ENCODE measurements at places on chromosomes 13 and 19. TPM values are rescaled to one million over a fixed set of nuclear protein-coding genes. Genes with fewer than 3 reads are reported as not detected.
A peak's percentile ranks its signal among the peaks of the same experiment; 100 is the strongest.

DNA sequence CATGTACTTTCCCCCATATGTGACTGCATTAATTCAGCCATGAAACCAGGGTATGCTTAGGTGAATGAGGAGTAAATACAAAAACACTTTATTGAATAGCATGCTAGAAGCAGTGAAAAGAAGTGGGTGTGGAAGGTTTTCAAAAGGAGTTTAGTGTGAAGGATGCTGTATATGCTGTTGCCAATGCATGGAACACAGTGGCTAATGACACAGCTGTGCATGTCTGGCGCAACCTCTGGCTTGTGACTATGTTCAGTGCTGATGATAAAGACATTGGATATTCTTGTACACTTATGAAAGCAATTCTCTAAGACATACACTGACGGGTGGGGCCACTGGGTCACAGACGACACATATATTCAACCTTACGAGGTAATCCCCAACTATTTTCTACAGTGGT lies 55.2 kb downstream of the SOX21 start:
- DNase-seq: no peak

- no peak for DNase-seq
Measured at GRCh38 chr19:48735031-48735615, 5.3 kb downstream of the RASIP1 start.

GRCh38 chr13:28485551-28485950 lies 9.4 kb downstream of the FLT1 start:
- no peak for DNase-seq

DNA sequence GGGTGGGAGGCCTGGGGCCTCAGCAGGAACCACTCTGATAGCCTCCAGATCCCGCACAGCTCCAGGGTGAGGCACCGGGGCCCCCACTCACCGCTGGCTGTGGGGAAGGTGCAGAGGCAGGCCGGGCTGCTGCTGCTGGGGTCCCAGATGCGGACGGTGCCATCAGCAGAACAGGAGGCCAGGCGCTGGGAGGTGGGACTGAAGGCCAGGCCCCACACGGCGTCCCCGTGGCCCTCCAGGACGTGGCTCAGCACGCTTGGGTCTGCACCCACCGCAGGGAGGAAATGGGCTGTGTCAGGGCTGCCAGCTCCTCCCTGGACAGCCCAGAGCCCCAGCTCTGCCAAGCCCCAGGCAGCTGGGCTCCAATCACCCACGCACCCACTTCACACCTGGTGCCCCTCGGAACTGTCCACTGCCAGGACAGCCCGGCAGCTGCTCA lies 6.1 kb upstream of the PRKD2 start:
- DNase-seq: no peak

DNA sequence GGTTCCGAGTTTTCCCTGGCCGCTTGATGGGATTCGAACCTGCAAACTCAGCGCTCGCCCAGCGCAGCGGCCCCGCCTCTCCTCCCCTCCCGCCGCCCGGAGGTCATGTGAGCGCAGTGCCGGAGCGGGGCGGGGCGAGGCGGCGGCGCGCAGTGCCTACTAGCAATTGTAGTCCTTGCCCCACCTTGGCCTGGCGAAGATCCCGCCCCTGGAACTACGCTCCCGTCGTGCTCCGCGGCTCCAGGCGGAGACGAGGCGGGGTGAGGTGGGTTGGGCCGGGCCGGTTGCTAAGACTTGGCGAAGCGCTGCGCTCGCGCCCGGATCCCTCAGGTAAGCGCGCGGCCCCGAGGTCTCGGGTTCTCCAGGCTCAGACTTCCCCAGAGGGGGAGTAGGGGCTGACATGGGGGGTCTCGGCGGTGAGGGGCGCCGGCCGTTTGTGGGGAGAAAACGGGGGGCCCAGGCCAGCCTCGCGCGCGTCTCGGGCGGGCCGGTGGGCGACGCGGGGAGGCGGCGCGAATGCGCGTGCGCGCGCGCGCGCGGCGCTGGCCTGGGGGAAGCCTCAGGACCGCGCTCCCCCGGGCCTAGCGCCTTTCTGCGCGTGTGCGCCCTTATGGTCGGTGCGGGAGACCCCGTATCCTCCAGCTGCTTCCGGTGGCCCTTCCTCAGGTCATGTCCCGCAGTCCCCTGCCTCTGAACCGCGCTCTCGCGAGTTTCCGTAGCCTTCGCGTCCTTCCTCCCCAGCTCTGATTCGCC lies at the start of the genes ADAT3 and SCAMP4:
TSS of gene ADAT3 (plus strand) at position 290 of the 753 bp plus-strand sequence. CDS start 6,649 bp downstream, outside the sequence.
TSS of gene SCAMP4 (plus strand) at position 290 of the 753 bp plus-strand sequence. CDS start 9,621 bp downstream, outside the sequence.
- DNase-seq: peak; percentile 96

GRCh38 chr19:56310462-56310861 lies 4.2 kb downstream of the ZSCAN5A start:
- no peak for DNase-seq

DNA sequence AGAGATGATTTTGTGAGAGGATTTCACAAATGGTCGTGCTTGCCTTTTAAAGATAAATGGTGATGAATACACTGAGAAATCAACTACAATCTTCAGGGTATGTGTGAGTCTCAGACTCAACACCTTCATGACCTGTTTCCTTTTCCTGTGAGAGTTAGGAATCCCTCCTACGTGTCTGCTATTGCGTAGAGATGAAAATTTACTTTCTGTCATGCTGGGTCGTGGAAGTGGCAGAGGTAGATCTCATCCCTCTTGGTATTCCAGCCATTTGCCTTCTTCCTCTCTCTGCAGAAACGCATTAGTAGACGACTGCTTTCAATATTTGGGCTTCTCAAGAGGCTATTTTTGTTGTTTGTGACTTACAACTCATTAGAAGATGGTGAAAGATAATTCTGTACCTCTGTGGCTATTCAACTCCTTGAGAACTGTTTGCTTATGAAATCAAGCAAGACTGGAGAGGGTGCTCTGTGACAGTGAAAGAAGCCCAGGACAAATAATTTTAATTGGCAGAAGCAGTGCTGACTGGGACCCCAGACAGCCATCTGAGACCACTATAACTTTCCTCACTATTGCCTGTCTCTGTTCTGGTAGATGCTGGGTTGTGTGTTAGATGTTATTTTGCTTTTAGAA lies 233.1 kb downstream of the LACC1 start:
- DNase-seq: no peak

DNA sequence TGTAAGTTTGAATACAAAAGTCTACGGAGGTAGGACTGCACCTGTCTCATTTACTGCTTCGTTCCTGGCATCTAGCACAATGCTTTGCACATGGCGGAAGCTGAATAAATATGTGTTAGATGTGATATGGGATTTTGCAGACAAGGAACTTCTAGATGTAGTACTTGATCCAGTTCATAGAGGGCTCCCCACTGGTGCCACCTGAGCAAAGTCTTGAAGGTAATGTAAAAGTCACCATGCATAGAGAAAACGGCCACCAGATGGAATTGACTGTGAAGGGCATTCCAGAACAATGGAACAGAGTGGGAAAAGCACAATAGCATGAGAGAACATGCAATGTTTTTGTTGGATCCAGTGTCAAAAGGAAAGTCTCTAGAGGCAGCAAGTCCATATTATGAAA lies 209.3 kb downstream of the HS6ST3 start:
- no peak for DNase-seq

GRCh38 chr19:48672994-48673393 lies at the start of gene NTN5:
Gene NTN5 (minus strand): TSS chr19:48673017. CDS start chr19:48670986, 2,031 bp downstream.
- DNase-seq: no peak

DNA sequence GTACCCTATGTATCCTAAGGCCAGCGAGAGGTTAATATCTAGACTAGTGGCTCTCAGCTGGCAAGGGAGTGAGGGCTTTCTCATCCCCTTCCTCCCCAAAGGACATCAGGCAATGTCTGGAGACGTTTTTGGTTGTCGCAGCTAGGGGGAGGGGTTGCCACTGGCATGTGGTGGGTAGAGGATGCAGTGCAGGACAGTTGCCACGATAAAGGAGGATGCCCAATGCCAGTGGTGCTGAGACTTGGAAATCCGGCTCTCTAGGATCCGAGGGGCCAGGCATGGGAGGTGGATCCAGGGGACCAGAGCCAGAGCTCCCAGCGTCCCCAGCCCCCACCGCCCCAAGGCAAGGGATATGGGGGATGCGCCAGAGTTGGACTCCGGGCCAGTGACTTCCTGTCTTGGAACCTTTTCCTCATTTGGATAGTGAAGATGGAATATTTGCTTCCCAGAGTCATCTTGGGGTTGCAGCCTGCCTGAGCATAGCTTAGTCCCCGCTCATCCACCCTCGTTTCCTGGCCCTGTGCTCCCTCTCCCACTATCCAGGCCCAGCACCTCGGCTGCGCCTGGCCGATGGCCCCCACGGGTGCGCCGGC lies 4.9 kb downstream of the SSC5D start:
- DNase-seq: no peak

GRCh38 chr13:101970341-101970740 lies 431.5 kb downstream of the FGF14 start:
- no peak for DNase-seq

- DNase-seq: no peak
Measured at GRCh38 chr13:102470283-102470917, 68.6 kb upstream of the FGF14 start.

DNA sequence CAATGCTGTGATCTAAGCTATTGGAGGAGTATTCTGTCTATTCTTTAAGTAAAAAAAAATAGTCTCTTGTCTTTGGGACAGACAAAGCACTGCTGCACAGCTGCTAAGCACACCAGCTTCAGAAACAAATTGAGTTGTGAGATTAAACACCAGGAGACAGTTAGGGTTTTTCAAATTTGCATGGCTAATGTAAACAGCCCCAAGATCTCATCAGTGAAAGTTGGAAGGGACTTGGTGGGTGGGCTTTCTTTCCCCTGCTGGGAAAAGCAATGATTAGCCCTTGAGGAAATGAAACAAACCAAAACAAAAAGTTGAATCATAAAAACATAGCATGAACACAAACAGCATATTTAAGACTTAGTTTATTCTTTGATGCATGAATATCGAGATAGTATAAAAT lies 143.6 kb upstream of the SLITRK1 start:
- no peak for DNase-seq

DNA sequence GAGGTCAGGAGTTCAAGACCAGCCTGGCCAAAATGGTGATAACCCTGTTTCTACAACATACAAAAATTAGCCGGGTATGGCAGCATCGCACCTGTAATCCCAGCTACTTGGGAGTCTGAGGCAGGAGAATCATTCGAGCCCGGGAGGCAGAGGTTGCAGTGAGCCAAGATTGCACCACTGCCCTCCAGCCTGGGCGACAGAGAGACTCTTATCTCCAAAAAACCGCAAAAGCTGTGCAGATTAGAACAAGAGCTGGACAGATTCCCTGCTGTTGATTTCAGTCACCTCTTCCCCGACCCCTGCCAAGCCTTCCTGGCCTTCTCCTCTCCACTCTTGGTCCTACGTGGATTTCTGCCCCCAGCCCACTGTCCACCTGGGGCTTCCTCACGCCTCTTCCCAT lies 8.3 kb downstream of the CAMSAP3 start:
- DNase-seq: no peak

DNA sequence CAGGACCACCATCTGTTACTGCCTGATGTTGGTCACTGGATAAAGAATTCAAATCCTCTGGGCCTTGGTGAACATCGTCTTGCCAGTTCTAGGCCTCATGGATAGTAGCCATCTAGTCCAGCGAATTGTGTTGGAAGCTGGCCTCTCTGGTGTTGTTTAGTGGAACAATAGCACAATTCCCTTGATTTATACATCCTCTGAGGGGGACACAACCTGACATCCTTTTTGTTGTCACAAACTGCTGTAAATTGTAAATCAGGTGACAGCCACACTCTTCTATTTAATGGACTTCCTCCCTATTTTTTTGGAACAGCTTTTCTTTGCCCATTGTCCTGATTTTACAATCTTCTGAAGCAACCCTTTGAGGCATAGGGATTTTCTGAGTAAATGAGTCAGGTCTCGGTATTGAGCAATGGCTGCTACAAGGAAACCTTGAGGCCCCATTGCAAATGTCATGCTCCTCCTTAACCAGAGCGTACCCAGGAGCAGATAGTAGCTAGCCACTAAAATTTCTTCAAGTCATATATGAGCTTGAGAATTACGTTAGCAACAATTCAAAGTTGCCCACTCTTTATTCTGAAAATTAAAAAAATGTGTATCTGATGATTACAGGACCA lies 263.3 kb downstream of the COG6 start:
- DNase-seq: no peak

- DNase-seq: no peak
Measured at GRCh38 chr19:8161135-8161646, 11.8 kb upstream of the FBN3 start.

- DNase-seq: no peak
Measured at GRCh38 chr13:112231451-112232083, 144.6 kb upstream of the SPACA7 start.

- no peak for DNase-seq
Measured at GRCh38 chr13:92510416-92510815, 716.2 kb upstream of the GPC6 start.

DNA sequence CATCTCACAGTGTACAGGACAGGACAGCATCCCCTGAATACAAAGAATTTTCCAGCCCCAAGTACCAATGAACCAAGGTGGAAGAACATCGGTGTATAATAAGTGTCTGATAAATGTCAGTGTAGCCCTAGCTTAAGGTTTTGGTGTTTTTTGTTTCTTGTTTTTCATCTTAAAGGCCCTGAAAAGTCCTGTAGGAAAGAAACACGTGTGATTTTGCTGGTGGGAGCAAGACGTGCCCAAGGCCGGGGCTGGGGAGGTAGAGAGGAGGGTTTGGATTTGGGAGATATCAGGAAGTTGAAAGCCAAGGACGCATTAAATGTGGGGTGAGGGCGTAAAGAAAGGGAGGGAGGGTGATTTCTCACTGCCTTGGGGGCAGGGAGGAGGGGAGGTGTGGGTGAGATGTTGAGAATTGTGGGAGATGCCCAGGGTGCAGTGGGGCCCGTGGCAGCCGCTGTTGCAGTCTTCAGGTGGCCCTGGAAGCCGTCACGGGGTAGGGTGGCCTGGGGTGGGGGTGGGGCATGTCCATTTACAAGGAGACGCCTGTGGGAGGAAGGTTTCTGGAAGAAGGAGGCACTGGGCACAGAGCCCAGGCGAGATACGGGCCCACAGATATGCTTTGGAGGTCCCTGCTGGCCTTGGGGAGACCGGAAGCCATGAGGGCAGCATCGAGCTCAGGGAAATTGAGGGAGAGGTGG lies 6.7 kb downstream of the CAMSAP3 start:
- no peak for DNase-seq

- DNase-seq: no peak
Measured at GRCh38 chr19:15354566-15355296, 22.4 kb upstream of the BRD4 start.

GRCh38 chr13:46571189-46571908 lies 18.4 kb downstream of the LRCH1 start:
- DNase-seq: peak; percentile 15

DNA sequence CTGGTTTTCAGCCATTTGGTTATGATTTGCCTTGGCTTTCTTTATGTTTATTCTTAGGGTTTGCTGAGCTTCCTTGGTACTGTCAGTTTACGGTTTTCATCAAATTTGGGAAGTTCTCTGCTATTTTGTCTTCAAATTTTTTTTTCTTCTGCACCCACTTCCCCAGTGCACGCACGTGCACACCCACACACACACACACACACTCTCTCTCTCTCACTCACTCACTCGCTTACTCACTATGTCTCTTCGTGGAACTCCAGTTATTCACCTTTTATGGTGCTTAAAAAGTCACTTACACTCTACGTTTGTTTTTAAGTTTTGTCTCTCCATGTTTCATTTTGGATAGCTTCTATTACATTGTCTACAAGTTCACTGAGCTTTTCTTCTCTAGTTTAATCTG lies 7.1 kb downstream of the AKAP11 start:
- DNase-seq: no peak

ACP7 gene
- not detected for total RNA-seq

MAST1 gene
- total RNA-seq: 35.1 TPM

S1PR2 gene
- total RNA-seq: 4.7 TPM

GARIN5A gene
- 0.62 TPM for total RNA-seq

SPIB gene
- total RNA-seq: not detected

RGL3 gene
- total RNA-seq: not detected

NAPSA gene
- 0.16 TPM for total RNA-seq

ERCC2 gene
- total RNA-seq: 10.9 TPM

ZSWIM9 gene
- 2.8 TPM for total RNA-seq

TEX26 gene
- 2.3 TPM for total RNA-seq

TMEM221 gene
- total RNA-seq: 0.94 TPM

TGFBR3L gene
- total RNA-seq: not detected

Measured in occipital lobe (tissue), 3 donors.